ENCODE measurements at places on chromosomes 12 and 14.

- DNase-seq: no peak
These were observed 391.1 kb downstream of the LRIG3 start for GRCh38 chr12:58529114-58529665.

GRCh38 chr12:111653596-111653995 lies 32.2 kb downstream of the BRAP start:
- no peak for DNase-seq

DNA sequence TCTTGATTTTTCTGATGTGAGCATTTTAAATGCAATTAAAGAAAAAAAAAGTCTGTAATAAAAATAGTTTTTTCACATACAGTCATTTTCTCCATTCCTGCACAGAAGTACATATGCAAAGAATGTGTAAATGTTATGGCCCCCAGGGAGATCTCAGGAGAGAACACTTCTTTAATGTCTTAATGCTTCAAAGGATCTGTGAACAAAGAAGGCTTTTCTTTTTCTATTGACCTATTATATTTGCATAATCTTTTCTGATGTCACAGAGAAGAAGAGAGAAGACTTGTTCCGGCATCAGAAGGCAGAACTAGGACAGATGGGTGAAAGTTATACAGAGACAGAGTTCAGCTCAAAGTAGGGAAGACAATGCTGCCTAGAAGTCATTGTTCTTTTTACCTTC lies 413.5 kb upstream of the STXBP6 start:
- DNase-seq: no peak

DNA sequence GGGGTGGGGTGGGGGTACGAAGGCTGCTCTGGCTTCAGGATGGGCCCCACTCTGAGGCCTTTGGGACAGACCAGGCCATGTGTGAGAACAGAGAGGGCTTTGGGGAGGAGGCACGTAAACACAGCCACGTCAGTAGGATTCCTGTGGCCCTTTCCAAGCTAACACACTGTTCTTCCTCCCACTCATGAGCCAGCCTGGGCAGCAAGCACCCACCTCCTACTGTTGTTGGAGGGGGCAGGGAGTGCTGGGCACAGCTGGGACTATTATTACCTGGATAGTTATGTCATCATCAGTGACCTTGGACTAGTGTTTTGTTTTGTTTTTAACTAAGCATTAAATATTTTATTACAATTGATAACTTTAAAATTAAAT lies 5.3 kb downstream of the CHGA start:
- no peak for DNase-seq

DNA sequence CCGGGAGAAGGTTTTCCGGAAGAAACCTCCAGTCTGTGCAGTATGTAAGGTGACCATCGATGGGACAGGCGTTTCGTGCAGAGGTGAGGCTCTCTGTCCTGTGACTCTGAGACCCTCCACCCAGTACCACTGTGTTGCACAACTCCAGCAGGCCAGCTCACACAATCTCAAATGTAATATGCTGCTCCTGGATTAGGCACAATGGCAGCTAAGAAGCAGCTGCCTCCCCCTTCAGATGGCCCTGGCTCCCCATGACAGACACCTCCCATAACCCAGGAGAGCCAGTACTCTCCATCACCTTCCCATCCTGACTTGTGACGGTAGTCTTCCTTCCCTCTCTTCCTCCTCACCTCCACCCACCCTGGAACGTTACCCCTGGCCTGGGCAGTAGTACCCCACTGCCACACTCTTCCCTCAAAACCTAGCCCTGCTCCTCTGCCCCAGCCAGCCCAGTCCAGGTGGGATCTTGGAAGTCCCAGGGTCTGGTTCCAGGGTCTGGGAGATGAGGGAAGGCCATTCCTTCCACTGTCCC lies 2.1 kb downstream of the TNS2 start:
- peak; percentile 63 for DNase-seq

GRCh38 chr12:127655691-127656090 lies 611.3 kb upstream of the TMEM132C start:
- no peak for DNase-seq

DNA sequence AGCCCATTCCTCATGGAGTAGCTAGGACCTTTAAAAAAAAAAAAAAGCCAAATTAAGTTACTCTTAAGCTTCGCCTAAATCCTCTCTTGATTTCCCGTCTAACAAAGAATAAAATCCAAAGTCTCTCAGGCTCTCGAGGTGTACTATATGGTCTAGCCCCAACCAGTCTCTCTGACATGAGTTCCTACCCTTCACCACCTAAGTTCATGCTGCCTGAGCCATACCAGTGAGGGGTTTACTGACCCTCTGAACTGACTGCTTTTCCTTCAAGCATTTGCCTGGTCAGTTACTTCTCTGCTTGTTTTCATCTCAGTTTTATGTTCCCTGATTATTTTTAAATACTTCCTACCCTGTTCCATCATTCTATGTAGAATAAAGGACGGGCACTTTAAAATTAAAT lies 58.2 kb upstream of the KCNMB4 start:
- DNase-seq: no peak

GRCh38 chr12:13523536-13524307 lies 327.2 kb downstream of the EMP1 start:
- no peak for DNase-seq

DNA sequence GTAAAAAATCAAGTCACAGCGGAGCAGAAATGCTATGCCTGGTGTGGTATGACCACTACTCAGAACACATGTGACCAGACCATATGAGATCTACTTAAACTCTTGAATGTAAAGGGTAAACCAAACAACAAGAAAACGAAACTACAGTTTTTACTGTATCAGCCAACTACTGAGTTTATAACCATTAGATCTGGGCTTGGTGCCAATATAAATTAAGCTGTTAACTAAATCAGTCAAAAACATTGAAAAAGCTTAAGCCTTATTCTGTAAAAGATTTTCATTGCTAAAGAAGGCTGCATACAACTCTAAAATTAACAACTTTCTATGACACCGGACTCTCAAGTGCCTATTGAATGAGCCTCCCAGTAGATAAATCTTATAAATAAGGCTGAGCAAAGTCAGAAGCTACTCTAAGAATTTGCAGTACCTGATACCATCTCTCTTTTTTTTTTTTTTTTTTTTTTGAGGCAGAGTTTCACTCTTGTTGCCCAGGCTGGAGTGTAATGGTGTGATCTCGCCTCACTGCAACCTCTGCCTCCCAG lies 35.4 kb downstream of the SPTLC2 start:
- no peak for DNase-seq

DNA sequence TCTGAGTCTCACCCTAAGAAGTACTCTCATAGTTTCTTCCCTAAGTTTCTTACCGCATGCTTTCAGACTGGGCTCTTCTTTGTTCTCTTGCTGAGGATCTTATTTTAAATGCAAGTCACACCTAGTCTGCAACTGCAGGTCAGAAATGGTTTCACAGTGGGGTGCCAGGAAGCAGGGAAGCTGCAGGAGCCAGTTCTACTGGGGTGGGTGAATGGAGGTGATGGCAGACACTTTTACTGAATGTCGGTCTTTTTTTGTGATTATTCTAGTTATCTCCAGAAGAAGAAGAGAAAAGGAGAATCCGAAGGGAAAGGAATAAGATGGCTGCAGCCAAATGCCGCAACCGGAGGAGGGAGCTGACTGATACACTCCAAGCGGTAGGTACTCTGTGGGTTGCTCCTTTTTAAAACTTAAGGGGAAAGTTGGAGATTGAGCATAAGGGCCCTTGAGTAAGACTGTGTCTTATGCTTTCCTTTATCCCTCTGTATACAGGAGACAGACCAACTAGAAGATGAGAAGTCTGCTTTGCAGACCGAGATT lies 1.7 kb downstream of the FOS start:
- DNase-seq: no peak

DNA sequence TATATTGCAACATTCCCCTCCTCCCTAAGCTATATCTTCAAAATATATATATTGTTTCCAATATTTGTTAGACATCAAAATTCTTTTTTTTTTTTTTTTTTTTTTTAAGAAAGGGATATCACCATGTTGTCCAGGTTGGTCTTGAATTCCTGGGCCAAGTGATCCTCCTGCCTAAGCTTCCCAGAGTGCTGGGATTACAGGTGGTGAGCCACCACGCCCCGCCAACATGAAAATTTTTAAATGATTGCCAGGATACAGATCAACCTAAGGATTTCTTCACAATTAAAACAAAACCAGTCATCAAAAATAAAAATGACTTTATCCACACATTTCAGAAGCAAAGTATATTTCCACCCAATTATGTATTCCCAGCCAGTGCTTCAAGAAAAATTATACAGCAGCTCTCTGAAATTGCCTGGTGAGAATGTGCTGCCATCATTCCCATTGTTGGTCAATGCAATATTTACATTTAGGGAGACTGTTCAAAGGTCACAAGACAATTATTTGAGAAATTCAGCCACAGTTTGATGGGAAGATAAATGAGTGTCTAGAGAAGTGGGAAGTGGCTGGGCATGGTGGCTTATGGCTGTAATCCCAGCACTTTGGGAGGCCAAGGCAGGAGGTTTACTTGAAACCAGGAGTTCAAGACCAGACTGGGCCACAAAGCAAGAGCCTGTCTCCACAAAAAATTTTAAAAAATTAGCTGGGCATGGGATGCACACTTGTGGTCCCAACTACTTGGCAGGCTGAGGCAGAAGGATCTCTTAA lies 141.7 kb upstream of the AMIGO2 start:
- no peak for DNase-seq

GRCh38 chr14:32657081-32657480 lies 281.6 kb upstream of the NPAS3 start:
- no peak for DNase-seq

GRCh38 chr14:60153991-60154390 lies 11.2 kb downstream of the DHRS7 start:
- no peak for DNase-seq

DNA sequence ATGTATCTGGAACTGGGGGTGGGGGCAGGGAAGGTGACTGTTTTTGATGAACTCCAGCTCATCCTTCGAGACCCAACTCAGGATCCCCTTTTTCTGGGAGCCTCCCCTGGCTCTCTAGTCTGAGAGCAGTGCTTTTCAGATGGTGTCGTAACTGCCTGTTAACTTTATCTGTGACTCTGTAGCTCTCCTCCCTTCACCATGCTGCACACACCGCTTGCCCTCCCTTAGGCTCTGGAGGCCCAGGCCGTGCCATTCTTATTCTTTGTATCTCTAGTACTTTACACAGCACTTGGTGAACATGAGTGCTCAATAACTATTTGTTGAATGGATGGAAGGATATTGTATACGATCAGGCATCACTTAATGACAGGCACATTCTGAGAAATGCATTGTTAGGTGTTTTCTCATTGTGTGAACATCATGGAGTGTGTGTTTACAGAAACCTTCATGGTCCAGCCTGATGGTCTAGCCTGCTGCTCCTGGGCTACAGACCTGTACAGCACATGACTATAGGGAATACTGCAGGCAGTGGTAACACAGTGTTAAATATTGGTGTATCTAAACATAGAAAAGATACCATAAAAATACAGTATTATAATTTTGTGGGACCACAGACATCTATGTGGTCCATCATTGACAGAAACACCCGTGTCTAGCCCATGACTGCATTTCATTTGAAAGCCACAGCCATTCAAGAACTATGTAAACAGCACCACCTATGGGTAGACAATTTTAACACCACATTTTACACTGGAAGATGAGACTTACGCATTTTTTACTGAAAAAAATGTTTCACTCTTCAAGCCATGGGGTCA lies 91.8 kb downstream of the EML1 start:
- no peak for DNase-seq

DNA sequence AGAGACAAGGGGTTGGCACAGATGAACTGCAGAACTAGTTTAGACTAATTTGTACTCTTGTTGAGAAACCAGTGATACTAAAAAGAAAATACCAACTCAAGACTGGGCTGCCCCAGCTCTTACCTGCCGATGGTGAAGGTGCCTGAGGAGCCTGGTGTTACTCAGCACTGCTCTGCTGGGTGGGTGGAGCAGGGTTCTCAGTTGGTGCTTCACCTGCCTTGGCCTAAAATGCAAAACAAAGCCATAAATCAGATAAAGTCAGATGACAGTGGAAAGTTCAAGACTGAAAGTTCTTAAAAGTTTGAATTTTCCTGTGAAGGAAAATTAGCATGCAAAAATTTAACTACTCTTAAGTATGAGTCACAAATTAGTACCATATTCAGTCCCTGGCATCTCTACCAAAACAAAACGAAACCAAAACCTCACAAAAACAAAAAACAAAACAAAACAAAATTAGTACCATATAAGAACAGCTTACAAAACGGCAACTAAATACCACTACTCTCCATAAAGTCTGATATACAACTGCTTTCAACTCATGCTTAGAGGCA lies 21.9 kb downstream of the YBX3 start:
- no peak for DNase-seq

DNA sequence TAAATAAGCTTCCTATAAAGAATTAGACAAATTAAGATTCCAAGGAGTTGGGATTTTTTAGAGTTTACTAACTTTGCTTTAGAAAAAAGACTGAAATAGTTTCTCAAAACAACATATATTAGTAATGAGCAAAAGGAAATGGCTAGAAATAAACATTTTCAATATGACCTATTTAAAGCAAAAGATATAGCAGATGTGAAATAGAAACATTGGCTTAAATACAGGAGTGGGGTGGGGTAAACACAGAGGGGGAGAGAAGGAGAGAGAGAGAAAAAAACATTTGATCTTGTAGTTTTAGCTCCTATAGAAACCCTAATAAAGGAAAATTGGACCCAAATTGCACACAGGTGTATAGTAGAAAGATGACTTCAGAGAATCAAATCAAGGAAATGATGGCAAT lies 794.5 kb downstream of the MED13L start:
- DNase-seq: no peak

GRCh38 chr14:104968541-104969401 lies 9.4 kb downstream of the AHNAK2 start:
- DNase-seq: no peak

- DNase-seq: no peak
These were observed 1279.1 kb upstream of the FLRT2 start for GRCh38 chr14:84250893-84251292.

- DNase-seq: no peak
These were observed 95.4 kb upstream of the HIF1A start for GRCh38 chr14:61599942-61600341.

DNA sequence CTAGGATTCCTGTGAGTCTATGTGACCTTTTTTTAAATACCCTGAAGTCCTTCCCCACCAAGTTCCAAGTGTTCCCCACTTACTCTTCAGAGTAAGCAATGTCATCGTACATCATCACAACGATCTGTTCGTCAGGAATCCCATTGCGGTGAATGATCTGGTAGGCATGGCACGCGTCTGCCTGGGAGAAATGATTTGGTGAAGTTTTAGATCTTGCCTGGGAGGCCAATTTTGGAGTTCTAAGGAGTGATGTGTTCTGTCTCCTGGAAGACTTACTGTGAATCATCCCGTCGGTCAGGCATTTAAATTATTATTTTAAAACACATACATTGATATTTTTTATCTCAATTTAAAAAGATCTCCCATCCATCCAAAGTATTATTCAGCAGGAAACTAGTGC lies 29.8 kb downstream of the LGMN start:
- DNase-seq: no peak

GRCh38 chr12:103748002-103748401 lies 93.0 kb downstream of the NT5DC3 start:
- DNase-seq: no peak

- DNase-seq: no peak
These were observed 36.5 kb downstream of the SSH1 start for GRCh38 chr12:108820707-108821406.

- no peak for DNase-seq
These were observed 488 bp upstream of the KIF5A start for GRCh38 chr12:57549203-57549908.

GRCh38 chr12:67630373-67631088 lies 18.0 kb upstream of the DYRK2 start:
- no peak for DNase-seq
